Stromal cell of bone marrow (primary cell): ENCODE measurements at places on chromosomes 7 and 10.

- no peak for DNase-seq
Measured at GRCh38 chr7:85074992-85075391, 111.9 kb downstream of the SEMA3D start.

- no peak for DNase-seq
Measured at GRCh38 chr7:100469227-100470044, 5.4 kb upstream of the SPACDR start.

GRCh38 chr10:95877881-95878280 is 29.9 kb upstream of the CC2D2B start:
- DNase-seq: no peak

GRCh38 chr7:22574754-22575520 is 74.9 kb upstream of the STEAP1B start:
- DNase-seq: no peak

- no peak for DNase-seq
Measured at GRCh38 chr7:88042157-88042556, 108.1 kb downstream of the ADAM22 start.

DNA sequence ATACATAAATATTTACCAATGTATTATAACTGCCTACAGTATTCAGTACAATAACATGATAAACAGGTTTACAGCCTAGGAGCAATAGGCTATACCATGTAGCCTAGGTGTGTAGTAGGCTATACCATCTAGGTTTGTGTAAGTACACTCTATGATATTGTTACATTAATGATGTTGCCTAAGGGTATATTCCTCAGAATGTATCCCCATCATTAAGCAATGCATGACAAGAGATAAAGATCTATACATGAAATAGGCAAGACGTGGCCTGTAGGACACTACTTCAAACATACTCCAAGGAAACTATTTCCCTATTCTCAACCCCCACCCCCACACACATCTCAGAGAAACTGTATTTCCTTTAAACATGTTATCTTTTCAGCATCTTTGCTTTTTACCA is 15.3 kb upstream of the ADAM22 start:
- DNase-seq: no peak

- peak; percentile 32 for DNase-seq
Measured at GRCh38 chr7:106462365-106462859, 177.6 kb upstream of the NAMPT start.

DNA sequence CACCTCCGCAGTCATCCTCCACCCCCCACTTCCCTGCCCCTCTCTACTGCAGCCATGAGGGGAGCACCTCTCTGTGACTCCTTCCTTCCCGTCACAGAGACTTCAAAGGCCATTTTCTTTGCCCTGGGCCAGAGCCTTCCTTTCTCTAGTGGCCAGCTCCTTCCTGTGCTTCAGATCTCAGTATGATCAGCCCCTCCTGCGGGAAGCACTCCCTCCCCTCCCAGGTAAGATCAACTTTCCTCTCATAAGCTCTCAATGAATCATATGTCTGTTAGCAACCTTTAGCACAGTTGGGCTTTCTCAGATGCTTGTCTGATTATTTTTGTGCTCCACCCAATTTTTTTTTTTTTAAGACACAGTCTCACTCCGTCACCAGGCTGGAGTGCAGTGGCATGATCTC is 241.0 kb upstream of the PRSS1 start:
- DNase-seq: no peak

DNA sequence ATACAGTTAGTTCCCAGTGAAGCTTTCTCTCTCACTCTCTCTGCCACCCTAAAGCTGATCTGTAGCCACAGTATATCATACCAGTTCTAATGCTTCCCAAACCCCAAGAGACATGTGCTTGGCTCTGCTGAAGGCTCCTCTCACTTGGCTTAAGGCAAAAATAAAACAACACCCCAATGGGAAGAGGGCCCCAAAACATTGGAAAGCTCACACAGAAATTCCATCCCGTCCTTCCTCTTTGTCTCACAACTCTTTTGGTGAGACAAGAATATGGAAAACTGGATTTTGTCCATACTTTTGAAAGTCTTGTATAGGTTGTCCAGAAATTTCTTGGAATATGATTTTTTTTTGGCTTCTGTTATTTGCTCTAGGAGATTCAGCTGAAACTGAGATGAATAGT is 56.1 kb upstream of the WNT16 start:
- no peak for DNase-seq
